T-helper 22 cell (primary cell): ENCODE measurements at places on chromosomes 13 and 19.

DNA sequence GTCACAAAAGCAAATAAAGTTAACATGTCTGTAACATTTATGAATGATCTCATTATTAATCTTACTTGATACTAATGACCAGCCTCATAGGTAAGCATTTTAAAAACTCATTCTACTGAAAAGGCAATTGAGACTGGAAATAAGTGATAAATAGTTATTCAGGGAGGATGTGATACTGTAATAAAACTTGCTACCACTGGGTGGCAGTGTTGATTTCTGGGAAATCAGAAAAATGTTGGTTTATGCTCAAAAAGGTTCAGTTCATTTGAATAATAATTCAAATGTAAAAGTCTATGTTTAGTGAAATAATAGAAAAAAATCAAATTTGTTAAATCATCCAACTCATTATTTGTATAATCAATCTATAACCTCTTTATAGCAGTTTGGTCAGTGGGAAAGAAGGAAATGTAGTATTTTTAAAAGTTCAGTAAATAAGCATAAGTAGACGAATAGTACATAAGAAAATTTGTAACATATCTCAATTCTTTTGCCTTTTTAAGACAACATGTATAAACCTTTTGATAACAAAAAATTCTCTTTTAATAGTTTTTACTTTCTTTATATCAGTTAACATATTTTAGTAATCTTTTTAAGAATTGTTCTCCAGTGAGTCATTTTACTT lies 9.6 kb downstream of the ABHD13 start:
- no peak for DNase-seq

DNA sequence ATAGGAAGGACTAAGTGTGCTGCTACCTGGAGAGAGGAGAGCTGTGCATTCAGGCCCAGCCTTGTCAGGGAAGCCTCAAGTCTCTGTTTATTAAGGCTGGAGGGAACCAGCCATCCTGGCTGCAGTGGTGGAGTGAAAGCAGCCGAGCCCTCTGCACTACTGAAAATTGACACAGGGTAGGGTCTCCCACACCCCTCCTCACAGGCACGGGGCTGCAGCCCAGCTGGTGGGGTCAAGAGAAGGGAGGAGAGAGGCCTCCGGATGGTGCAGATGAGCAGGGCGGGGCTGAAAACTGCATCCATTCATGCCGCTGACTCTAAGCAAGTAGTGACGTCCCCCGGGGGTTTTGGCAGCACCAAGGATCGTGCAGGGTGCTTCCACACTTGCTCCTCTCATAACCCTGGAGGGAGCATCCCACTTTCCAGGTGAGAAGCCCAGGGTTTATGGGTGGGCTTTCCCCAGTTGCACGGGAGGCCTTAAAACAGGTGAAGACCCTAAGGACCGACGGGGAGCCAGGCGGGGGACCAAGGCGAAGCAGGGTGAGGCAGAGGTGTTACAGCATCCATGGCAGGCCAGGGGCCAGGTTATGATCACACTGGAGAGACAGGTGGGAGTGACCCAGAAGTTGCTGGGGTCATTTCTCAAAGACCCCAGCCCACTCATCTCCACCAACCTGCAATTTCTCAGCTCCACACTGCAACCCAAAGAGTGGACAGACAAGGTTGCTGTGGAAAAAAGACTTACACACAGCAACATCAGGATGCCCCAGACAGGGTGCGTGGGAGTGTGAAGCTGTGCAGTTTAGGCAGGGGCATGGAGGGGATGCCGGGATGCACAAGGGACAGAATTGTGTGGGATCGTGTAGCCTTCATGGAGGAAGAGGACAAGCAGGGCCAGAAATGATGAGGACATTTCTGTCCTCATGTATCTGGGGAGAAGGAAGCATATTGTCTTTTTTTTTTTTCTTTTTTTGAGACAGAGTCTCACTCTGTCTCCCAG lies 36.8 kb downstream of the VSTM2B start:
- DNase-seq: no peak

- DNase-seq: no peak
Measured at GRCh38 chr13:46015366-46015765, 37.2 kb downstream of the ZC3H13 start.

DNA sequence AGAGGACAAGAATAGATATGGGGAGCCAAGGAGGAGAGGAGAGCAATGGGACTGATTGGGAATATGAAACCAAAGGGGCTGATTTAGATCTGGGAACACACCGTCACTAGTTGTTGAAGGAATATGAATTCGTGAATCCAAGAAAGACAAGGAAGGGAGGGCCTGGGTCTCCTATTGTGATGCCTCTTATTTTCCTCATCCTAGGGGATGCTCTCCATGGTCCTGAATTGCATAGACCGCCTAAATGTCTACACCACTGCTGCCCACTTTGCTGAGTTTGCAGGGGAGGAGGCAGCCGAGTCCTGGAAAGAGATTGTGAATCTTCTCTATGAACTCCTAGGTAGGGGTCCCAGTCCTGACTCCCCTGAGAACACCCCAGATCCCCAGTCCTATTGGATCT lies 21.5 kb downstream of the RYR1 start:
- DNase-seq: no peak

- no peak for DNase-seq
Measured at GRCh38 chr13:112985803-112986408, 16.9 kb downstream of the MCF2L start.

- no peak for DNase-seq
Measured at GRCh38 chr13:24168979-24169378, 8.5 kb downstream of the SPATA13 start.

DNA sequence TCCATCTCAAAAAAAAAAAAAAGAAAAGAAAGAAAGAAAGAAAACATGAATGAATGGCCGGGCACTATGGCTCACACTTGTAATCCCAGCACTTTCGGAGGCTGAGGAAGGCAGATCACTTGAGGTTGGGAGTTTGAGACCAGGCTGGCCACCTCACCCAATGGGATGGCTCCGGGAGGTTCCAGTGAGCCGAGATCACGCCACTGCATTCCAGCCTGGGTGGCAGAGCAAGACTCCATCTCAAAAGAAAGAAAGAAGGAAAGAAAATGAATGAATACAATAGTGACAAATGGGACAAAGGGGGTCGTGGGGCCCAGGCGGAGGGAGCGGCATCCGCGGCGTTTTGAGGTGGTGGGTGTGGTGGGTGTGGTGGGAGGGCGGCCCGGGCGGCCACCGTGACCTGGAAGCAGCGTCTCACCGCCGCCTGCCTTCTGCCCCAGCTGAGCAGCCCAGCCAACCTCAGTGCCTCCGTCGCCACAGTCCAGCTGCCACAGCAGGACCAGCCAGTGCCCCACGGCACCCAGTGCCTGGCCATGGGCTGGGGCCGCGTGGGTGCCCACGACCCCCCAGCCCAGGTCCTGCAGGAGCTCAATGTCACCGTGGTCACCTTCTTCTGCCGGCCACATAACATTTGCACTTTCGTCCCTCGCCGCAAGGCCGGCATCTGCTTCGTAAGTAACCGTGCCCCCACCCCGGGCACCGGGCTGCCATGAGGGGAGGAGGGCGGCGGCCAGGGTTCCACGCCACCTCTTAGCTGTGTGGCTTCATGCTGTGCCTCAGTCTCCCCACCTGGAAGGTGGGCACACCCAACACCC lies 5.1 kb downstream of the PRTN3 start:
- no peak for DNase-seq

- DNase-seq: no peak
Measured at GRCh38 chr19:27752530-27753184, 1460.3 kb downstream of the UQCRFS1 start.

- peak; percentile 57 for DNase-seq
Measured at GRCh38 chr19:43594710-43595604, 977 bp downstream of the IRGQ start.

DNA sequence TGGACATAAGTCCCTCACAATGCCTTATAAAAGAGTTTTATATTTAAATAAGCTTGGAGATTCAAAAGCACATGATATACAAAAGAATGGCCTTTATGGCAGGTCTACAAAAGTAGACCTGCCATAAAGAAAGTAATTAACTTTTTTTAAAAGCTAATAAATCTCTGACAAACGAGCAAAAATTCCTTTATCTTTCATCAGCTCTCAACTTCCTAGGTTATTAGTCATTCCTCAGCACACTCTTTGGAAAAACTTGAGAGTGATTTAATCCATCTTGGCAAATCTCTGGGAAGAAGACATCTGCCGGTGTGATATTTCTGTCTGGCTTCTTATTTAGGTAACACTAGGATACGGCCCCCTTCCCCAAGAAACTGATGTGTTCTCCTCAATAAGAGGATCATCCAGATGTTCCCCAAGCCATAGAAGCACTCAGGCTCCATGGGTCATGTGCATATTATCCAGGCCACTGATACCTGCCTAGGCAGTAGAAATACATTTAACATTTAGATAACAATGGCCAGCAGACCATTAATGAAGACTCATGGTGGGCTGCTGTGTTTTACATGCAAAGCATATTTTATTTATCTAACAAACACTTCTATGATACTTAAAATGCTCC lies 372.7 kb downstream of the LIG4 start:
- no peak for DNase-seq

DNA sequence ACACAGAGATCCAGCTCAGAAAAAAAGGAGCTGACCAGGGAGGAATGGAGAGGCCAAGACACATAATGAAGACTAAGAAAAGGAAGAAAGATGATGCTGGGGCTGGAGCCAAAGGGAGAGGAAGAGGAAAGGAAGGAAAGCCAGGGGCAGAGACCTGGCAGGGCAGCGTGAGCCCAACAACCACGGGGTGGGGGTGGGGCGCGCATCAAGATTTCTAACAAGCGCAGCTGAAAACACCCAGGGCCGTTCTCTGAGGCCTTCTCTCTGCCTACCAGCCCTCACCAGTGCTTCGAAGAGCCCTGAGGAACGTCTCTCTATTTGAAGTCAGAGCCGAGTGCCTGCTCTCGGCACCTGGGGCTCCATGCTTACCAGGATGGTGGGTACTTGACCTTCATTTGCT lies 23.6 kb upstream of the POU2F2 start:
- DNase-seq: no peak

DNA sequence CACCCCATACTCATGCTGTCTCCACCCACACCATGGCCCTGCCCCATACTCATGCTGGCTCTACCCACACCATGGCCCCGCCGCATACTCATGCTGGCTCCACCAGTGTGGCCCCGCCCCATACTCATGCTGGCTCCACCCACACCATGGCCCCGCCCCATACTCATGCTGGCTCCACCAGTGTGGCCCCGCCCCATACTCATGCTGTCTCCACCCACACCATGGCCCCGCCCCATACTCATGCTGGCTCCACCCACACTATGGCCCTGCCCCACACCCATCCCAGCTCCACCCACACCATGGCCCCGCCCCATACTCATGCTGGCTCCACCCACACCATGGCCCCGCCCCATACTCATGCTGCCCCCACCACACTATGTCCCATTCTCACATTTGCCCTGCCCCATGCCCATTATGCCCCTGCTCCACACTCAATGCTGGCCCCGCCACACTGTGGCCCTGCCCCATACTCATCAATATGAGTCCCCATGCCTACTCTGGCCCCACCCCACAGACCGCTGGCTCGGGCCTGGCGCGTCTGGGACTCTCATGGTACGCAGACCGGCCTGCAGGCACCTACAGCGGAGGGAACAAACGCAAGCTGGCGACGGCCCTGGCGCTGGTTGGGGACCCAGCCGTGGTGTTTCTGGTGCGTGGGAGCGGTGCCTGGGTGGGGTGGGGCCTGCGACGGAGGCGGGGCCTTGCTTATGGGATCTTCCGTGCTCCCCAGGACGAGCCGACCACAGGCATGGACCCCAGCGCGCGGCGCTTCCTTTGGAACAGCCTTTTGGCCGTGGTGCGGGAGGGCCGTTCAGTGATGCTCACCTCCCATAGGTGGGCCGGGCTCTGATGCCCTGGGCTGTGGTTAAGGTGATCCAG lies 3.7 kb upstream of the ARHGAP45 start:
- DNase-seq: peak; percentile 59

DNA sequence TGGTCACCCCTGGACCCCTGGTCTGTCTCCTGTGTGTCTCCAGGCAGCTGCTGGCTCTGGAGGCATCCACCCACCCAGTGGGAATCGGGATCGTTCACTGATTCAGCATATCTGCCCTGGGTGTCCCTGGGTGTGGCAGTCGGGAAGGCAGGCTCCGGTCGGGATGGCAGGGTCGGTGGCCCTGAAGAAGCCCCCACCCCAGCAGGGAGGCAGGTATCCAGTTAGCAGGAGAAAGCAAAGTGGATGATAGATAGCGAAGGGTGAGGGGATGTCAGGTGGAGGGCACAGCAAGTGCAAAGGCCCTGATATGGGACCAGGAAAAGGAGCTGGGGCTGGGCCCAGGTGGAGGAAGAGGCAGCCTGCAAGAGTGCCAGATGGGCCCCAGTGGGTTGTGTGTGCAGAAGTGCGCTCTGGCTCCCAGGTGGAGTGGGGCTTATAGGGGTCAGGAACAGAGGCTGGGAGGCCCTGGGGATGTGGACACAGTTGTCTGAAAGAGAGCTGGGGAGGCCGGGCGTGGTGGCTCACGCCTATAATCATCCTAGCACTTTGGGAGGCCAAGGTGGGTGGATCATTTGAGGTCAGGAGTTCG lies 2.3 kb downstream of the SSBP4 start:
- DNase-seq: no peak

- no peak for DNase-seq
Measured at GRCh38 chr19:1474765-1475351, 4.2 kb downstream of the C19orf25 start.

DNA sequence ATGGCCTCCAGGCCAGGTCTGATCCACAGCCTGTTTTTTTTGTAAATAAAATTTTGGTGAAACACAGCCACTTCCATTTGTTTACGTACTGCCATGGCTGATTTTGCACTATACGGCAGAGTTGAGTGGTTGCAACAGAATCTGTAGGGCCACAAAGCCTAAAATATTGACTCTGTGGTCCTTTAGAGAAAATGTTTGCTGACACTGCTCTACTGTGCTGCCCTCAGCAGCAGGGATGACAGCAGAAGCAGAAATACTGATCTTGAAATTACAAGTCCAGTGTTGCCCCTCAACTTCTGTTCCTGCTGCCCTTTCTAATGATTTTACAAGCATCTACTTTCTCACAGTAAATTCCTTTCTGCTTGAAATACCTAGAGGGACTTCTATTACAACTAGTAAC lies 245.2 kb downstream of the RGCC start:
- DNase-seq: no peak

DNA sequence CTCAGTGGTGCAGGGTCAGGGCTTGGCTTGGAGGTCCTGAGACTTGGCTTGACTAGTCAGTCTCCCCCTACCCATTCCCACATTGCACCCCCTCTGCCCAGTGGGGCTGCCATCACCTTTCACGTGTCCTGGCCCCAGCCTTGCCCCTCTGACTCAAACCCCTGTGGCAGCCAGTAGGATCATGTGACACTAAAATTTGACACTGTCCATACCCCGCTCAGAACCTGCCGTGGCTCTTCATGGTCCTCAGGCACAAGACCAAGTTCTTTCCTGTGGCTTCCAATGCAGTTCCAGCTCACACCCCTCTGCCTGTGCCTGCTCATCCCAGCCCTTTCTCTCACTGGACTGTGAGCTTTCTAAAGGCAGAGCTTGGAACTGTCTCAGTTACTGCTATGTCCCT lies 2.2 kb downstream of the PSMD8 start:
- DNase-seq: no peak

DNA sequence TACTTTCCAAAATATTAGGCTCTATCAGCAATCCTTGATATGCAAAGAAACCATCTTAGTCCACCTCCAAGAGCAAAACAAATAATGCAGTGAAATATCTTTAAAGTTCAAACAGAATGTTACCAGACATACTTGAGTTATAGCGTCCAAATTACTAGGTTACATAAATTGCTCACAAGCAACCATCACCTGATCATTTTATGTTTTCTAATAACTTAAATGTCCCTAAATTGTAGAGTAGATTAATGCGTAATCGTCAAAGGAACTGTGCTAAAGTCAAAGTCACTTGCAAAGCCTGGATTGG lies 350.6 kb upstream of the ARGLU1 start:
- no peak for DNase-seq

GRCh38 chr13:45280751-45281634 lies 60.0 kb downstream of the TPT1 start:
- DNase-seq: no peak

- no peak for DNase-seq
Measured at GRCh38 chr13:53537586-53537985, 509.0 kb downstream of the OLFM4 start.
